ENCODE measurements at places on chromosomes 2 and 18. TPM values are rescaled to one million over a fixed set of nuclear protein-coding genes. Genes with fewer than 3 reads are reported as not detected.

- H3K4me3 ChIP-seq, result no peak overlapping the region
Measured at GRCh38 chr2:38223256-38223655, 147.3 kb upstream of the CYP1B1 start.

GRCh38 chr18:61606068-61606660 lies 272.9 kb downstream of the CDH20 start:
- no peaks in the 10 kb centered on the region for H3K27me3 ChIP-seq
- H3K4me3 ChIP-seq, result no peak overlapping the region
- no peak for DNase-seq
- H3K4me1 ChIP-seq, result no peaks in the 10 kb centered on the region

DNA sequence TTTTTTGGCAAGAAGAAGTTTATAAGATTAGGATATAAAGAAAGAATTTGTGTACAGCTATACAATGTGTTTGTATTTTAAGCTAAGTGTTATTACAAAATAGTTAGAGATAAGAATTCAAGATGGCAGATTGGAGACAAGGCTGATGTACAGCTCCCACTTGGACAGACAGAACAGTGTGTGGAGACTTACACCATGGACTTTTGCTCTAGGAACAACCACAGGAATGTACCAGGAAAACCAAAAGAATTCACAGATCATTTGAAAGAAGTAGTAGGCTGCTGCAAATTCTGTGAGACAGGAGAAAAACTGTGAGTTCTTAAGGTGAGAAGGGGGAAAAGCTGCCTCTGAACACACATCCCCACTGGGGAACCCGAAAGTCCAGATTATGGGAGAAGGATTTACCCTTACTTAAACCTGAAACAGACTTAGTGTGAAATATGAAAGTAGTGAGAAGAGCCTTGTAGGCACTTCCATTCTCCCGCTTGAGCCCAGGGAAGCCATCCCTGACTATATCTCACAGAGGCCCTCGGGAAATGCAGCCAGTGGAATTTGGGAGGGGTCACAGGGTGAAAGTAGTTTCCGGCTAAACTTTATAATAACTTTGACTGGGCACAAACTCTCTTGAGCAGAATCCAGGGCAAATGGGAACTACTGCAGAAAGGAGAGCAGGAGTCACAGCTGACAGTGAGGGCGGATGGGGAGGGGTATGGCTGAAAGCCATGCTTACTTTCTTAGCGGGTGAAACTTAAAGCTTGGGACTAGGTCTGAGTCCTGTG lies 11.6 kb upstream of the RPRD1A start:
- no peak for DNase-seq
- no peak overlapping the region for H3K27ac ChIP-seq
- no peak overlapping the region for H3K4me3 ChIP-seq
- H3K36me3 ChIP-seq, result no peaks in the 10 kb centered on the region
- H3K4me1 ChIP-seq, result no peaks in the 10 kb centered on the region

DNA sequence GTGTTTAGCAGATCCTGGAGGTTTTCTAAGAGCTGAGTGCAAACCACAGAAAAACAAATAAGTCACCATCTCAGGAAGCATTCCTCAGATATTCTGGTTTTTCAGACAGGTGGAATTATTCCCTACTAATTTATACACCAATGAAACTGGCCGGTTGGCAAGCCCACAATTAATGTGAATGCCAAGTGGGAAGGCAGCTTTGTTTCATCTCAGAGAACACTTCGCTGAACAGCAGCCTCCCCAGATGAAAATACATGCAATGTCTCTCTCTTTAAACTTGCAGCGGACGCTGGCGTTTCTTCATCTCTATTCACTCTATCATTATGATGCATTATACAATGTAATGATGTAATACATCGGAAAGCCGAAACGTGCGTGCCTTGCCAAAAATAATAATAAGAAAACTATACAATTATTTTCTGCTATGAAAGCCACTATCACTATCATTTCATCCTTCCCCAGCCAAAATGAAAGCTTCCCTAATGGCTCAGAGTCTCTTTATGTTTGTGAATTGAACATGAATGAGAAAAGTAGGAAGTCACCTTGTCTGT lies 649.4 kb downstream of the BCL11A start:
- H3K27me3 ChIP-seq, result no peaks in the 10 kb centered on the region
- H3K4me1 ChIP-seq, result no peaks in the 10 kb centered on the region
- no peaks in the 10 kb centered on the region for H3K36me3 ChIP-seq
- DNase-seq, result no peak

- no peak for DNase-seq
- H3K27me3 ChIP-seq, result no peaks in the 10 kb centered on the region
- no peak overlapping the region for H3K27ac ChIP-seq
- no peak overlapping the region for H3K4me3 ChIP-seq
Measured at GRCh38 chr18:24090876-24091275, 48.0 kb upstream of the CABYR start.

DNA sequence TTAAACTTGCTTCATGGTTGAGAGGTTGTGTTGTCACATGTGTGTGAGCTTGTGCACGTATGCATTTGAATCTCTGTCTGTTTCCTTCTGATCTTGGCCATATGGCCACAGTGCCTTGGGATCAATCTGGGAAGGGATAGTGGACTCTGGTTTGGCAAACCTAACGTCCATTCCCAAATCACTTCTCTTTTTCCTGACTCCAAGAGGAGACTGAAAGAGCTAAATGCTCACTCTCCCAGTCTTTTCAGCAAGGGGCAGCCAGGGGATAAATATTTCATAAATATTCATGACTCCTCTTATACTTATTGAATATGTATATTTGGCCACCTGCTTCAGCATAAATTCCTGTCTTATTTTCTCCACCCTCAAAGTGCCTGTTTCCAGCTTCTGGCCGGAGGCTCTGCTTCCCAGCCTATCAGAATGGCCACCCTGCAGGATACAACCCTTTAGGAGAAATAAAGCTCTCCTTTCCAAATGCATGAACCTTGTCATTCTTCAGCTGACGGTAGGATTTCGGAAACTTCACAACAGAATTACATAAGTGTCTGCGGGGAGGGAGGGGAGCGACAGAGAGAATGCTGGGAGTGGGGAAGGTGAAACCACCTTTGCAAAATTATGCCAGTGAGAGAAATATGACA lies 112.2 kb upstream of the COPS8 start:
- no peak overlapping the region for H3K4me3 ChIP-seq
- DNase-seq, result no peak
- no peaks in the 10 kb centered on the region for H3K4me1 ChIP-seq
- no peaks in the 10 kb centered on the region for H3K27me3 ChIP-seq
- no peak overlapping the region for H3K27ac ChIP-seq

DNA sequence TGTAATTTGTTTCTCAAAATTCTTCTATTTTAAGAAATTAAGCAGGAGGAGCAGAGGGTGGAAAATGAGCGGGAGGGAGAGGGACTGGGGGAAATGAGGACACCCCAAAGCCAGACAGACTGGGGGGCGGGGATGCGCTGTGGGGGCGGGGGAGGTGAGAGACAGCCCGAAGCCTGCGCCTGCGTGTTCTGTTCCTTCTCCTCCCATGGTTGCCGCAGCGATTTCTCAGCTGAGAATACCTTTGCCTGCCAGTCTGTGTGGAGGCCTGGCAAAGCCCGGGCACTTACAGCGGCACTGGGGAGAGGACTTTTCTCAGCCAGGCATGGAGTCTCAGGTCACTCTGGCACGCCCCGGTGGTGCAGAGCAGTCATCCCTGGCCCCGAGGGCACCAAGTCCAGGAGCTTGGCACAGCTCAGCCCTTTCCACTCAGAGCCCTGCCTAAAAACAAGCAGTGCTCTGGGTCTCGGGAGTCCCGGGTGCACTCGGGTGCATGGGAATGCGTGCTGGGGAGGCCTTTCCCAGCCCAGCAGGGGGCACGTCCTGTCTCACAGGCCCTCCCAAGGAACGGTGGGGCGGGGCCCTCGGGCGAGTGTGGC lies 289.3 kb upstream of the HS6ST1 start:
- no peak overlapping the region for H3K4me3 ChIP-seq
- no peak overlapping the region for H3K27ac ChIP-seq
- no peaks in the 10 kb centered on the region for H3K27me3 ChIP-seq
- no peak for DNase-seq

DNA sequence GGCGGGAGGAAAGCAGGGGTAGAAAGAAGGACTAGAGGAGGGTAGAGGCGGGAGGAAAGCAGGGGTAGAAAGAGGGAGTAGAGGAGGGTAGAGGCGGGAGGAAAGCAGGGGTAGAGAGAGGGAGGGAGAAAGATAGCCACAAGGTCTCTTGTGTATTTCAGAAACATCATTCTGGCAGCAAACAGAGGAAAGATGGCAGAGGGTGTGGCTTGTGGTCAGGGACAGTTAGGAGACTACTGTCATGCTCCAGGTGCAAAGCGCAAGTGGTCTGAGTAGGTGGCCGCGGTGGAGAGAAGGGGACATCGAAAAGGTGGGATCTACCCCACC lies 82.4 kb upstream of the TAF1B start:
- H3K4me1 ChIP-seq, result no peaks in the 10 kb centered on the region
- no peaks in the 10 kb centered on the region for H3K36me3 ChIP-seq
- no peak for DNase-seq
- H3K27ac ChIP-seq, result no peak overlapping the region
- H3K27me3 ChIP-seq, result peaks cover 3% of the 10 kb centered on the region
- H3K4me3 ChIP-seq, result no peak overlapping the region

Gene TOGARAM2
- 3.1 TPM for total RNA-seq

Gene ITGB6
- 28.1 TPM for total RNA-seq

Gene SLC23A3
- 15.2 TPM for total RNA-seq

Gene HSPD1
- 75.9 TPM for total RNA-seq

Measured in transverse colon (tissue), 4 donors.